NCI-H226 (cell line): ENCODE measurements at places on chromosomes 11 and 22.
A peak's percentile ranks its signal among the peaks of the same experiment; 100 is the strongest.

DNA sequence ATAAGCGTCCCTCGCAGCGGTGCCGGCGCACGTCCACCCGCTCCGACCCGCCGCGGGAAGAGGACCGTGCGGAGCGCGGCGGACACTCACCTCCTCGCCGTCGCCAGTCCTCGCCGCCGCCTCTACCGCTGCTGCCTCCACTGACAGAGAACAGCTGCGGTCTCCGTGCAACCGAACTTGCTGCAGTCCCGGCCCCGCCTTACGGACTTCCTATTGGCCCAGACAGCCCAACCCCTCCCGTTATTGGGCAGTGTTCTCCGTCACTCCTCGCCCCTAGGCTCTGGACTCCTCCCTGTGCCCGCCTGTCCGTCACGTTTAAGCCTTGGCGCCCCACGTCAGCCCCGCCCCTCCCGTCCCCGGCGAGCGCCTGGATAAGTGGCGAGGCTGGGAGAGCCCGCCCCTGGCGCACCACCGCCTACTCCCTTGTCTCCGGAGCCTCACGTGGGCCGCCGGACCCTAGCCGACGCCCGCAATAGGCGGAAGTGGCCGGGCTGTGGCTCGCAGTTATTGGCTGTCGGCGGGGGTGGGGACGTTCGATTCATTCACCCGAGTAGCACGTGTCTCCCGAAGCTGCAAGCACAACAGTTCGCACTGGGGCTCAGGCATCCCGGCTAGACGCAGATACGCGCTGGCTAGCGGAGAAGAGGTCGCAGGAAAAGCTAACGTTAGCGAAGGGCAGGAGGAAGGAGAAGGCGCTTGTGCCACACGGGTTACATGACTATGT is at the start of gene PC:
PC (minus strand) TSS at position 152 of the 724 bp plus-strand sequence. CDS start 86,224 bp downstream, outside the sequence.
- peak; percentile 98 for DNase-seq

- no peak for DNase-seq
Observed at GRCh38 chr22:44909241-44909640, 100.6 kb downstream of the PHF21B start.

GRCh38 chr11:33172996-33173395 is 11.7 kb upstream of the CSTF3 start:
- peak; percentile 50 for DNase-seq

- DNase-seq = no peak
Observed at GRCh38 chr11:130606178-130606577, 157.7 kb downstream of the ADAMTS15 start.

- DNase-seq = peak; percentile 42
Observed at GRCh38 chr11:95076416-95076815, 9.7 kb downstream of the SRSF8 start.

- DNase-seq = no peak
Observed at GRCh38 chr11:128195756-128196155, 391.6 kb downstream of the ETS1 start.

- no peak for DNase-seq
Observed at GRCh38 chr11:115759622-115760460, 255.6 kb upstream of the CADM1 start.
